ENCODE measurements at places on chromosomes 12 and 14. TPM values are rescaled to one million over a fixed set of nuclear protein-coding genes. Genes with fewer than 3 reads are reported as not detected.
A peak's percentile ranks its signal among the peaks of the same experiment; 100 is the strongest.

- no peak overlapping the region for H3K27ac ChIP-seq
- H3K4me1 ChIP-seq: no peaks in the 10 kb centered on the region
- H3K36me3 ChIP-seq: no peaks in the 10 kb centered on the region
- no peak overlapping the region for H3K4me3 ChIP-seq
- H3K27me3 ChIP-seq: peaks cover 3% of the 10 kb centered on the region
Measured at GRCh38 chr12:40831916-40832315, 139.7 kb downstream of the CNTN1 start.

GRCh38 chr12:54389134-54389508 is 4.6 kb upstream of the ZNF385A start:
- H3K4me1 ChIP-seq: peaks cover 88% of the 10 kb centered on the region
- peak overlapping the region; percentile 55 for H3K27ac ChIP-seq
- H3K4me3 ChIP-seq: no peak overlapping the region
- no peaks in the 10 kb centered on the region for H3K27me3 ChIP-seq

GRCh38 chr14:65961004-65961403 is 525.2 kb upstream of the CCDC196 start:
- no peak overlapping the region for H3K4me3 ChIP-seq
- no peaks in the 10 kb centered on the region for H3K36me3 ChIP-seq
- DNase-seq: peak; percentile 81
- H3K4me1 ChIP-seq: peaks cover 13% of the 10 kb centered on the region
- no peaks in the 10 kb centered on the region for H3K27me3 ChIP-seq

- no peaks in the 10 kb centered on the region for H3K36me3 ChIP-seq
- H3K4me3 ChIP-seq: no peak overlapping the region
- peaks cover 3% of the 10 kb centered on the region for H3K4me1 ChIP-seq
- H3K27ac ChIP-seq: no peak overlapping the region
Measured at GRCh38 chr14:93949511-93950075, 22.4 kb downstream of the FAM181A start.

DNA sequence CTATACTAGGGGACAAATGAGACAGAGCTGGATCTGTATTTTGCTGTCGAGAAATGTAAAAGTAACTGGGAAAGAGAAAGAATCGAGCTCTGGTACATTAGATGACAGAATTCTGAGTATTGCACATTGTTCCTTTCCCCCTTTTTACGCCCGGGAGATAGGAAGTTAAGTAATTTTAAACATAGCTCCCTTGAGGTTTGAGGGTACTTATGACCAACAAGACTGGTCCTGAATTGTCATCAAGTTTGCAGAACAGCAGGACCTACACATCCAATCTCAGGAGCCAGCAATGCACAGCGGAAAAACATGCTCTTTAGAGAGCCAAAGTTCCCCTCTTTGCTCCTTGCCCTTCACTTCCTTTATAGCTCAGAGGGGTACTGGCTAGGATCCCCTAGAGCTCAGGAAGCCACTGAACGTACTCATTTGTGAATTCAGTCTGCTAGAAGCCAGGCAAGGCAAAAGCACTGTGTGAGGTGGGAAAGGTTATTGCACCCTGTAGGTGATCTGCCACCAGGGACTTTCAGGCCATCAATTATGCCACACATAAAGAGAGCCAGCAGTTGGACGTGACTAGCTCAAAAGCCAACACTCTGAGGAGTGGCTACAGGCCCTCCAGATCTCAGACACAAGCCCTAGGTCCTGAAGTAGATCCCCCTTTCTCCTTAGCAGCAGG is 333.8 kb downstream of the KCNH5 start:
- no peak overlapping the region for H3K27ac ChIP-seq
- no peak overlapping the region for H3K4me3 ChIP-seq
- no peaks in the 10 kb centered on the region for H3K27me3 ChIP-seq
- H3K4me1 ChIP-seq: peaks cover 8% of the 10 kb centered on the region
- no peaks in the 10 kb centered on the region for H3K36me3 ChIP-seq

Gene PRH2
- total RNA-seq: not detected

DNA sequence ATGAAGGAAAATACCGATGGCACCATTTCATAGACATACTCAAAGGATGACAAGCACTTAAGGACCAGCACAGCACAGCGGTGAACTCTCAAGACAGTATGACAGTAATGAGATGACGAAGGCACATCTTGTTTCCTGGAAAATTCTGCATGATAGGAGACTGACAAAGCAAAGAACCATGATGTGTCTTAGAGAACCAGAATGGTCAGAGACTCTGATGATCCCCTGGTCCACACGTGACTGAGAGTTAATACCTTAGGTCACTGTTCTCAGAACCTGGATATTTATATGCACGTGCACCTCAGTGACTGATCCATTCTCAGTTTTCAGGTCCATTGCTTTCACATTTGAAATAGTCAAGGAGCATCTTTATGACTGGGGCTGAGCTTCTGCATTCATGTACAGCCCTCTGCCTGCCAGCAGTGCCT is 35.3 kb downstream of the PROX2 start:
- no peak for DNase-seq
- no peaks in the 10 kb centered on the region for H3K4me1 ChIP-seq
- no peak overlapping the region for H3K27ac ChIP-seq
- H3K27me3 ChIP-seq: no peaks in the 10 kb centered on the region
- peaks cover 5% of the 10 kb centered on the region for H3K36me3 ChIP-seq

Gene WSCD2
- total RNA-seq: 6.6 TPM

DNA sequence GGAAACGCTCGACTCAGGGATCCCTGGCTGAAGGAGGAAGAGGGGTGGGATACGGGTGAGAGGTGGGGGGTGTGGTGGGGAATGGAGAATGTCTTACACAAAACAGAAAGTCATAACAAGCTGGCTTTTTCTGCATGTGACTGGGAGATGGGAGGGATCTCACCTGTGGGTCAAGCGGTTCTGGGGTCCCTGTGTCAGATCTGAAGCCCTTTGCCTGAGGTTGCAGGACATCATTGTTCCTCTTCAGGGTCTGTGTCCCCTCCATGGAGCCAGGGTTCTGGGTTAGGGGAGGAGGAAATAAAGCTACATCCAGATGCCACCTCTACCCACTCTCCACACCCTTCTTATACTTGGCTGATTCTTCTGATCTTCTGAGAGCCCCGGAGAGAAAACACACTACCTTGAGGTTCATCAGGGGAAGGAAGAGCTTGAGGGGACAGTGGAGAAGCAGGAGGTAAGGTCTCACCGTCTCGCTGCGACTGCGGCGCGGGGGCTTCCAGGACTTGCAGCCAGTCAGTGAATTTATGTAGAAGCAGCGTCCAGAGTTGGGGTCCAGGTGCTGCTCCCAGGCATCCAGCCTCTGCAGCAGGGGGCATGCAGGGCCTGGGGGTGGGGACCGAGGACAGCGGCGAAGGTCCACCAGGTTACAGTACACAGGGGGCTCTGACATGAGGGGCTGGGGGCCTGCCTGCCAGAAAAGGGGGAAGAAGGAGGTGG is 2.5 kb downstream of the ARHGAP9 start:
- no peak overlapping the region for H3K27ac ChIP-seq
- H3K27me3 ChIP-seq: peaks cover 100% of the 10 kb centered on the region
- H3K4me1 ChIP-seq: peaks cover 11% of the 10 kb centered on the region
- no peaks in the 10 kb centered on the region for H3K36me3 ChIP-seq
- DNase-seq: no peak

GRCh38 chr14:62819931-62820330 is 225.3 kb downstream of the KCNH5 start:
- no peak for DNase-seq
- no peaks in the 10 kb centered on the region for H3K36me3 ChIP-seq
- no peaks in the 10 kb centered on the region for H3K27me3 ChIP-seq
- H3K4me1 ChIP-seq: no peaks in the 10 kb centered on the region
- H3K27ac ChIP-seq: no peak overlapping the region
- H3K4me3 ChIP-seq: no peak overlapping the region

- H3K4me1 ChIP-seq: peaks cover 15% of the 10 kb centered on the region
- peak overlapping the region; percentile 75 for H3K27ac ChIP-seq
- DNase-seq: peak; percentile 63
- no peaks in the 10 kb centered on the region for H3K36me3 ChIP-seq
Measured at GRCh38 chr14:71711619-71712018, 220.6 kb upstream of the RGS6 start.

DNA sequence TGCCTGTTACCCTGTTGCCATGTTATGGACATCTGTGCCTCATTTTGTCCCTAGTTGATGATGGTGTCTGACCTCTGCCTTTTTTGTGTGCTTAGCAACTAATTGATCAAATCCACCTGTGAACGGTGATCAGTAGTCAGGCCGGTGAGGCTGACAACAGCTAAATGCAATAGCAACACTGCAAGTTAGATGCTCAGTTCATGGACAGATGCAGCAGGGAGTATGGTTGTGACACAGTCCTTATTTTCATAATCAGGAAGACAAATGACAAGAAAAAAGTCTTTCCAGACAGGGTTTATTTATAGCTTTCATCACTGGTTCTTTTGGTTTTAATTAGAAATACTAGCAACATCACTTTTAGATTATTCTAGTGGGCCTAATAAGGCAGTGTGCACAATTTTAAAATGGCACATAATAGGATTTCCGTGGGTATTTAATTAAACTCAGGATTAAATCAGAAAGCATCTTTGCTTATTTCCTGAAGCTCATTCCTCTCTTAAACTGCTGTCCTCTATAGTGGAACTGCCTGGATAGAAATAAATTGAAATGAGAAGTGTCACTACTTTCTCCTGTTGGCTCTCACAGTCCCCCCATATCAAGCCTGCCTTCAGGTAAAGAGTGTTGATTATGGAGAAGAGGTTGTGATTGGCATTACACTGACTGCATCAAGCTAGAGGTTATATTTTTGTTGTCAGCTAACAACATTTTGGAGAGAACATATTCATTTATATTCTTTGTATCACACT is 281.1 kb upstream of the NAV3 start:
- no peak overlapping the region for H3K4me3 ChIP-seq
- H3K27ac ChIP-seq: no peak overlapping the region
- no peaks in the 10 kb centered on the region for H3K4me1 ChIP-seq
- H3K27me3 ChIP-seq: no peaks in the 10 kb centered on the region
- H3K36me3 ChIP-seq: no peaks in the 10 kb centered on the region

Gene MANSC4
- 0.12 TPM for total RNA-seq

Gene TMEM253
- total RNA-seq: 0.22 TPM

- H3K27ac ChIP-seq: no peak overlapping the region
- DNase-seq: peak; percentile 14
Measured at GRCh38 chr14:92792885-92793284, 1.2 kb upstream of the GOLGA5 start.

GRCh38 chr14:49926803-49927202 is 33.9 kb downstream of the ARF6 start:
- no peak overlapping the region for H3K27ac ChIP-seq
- no peak for DNase-seq
- no peak overlapping the region for H3K4me3 ChIP-seq

DNA sequence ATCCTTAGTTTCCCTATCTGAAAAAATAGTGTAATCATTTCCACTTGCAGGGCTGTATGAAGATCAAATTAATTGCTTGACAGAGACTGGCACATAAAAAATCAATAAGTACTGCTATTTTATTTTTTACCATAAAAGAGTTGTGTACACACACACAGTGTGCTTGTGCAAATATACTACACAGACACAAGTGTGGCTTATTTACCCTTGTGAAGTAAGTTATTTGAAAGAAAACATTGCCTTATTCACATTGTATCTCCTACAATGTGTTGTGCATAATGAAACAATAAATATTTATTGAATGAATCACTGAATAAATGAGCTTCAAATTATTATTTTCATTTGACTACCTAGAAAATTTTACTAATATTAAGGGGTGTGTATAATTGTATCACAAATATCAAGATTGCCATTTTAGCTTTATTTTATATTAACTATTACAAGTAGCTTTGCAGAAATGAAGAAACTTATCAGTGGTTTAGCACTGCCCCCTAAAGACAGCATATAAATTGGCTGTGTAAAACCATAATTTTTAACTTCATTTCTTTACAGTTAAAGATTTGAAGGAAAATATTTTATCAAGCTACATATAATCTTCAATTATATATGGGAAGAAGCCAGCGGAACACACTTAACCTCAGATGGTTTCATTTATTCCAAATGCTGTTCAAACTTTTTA is 11.3 kb downstream of the GARIN6 start:
- H3K4me3 ChIP-seq: no peak overlapping the region
- H3K27me3 ChIP-seq: no peaks in the 10 kb centered on the region
- H3K27ac ChIP-seq: no peak overlapping the region

Gene SELPLG
- not detected for total RNA-seq

DNA sequence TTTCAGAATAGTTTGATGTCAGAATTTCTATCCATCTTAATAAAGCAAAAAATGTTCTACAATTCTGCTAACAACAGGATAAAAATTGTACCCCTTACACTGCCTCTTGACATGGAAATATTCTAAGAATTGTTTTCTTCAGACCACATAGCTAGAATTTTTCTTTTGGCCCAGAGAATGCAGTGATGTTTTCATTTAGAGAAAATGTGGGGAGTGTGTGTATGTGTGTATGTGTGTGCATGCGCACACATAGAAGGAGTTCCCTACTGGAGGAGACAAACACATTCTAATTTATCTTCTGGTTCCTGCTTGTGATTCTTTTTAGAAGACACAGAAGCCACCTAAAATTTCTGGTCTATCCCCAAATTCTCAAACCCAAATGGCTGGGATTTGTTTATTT is 1145.7 kb downstream of the VRK1 start:
- H3K4me3 ChIP-seq: no peak overlapping the region
- no peaks in the 10 kb centered on the region for H3K27me3 ChIP-seq
- H3K27ac ChIP-seq: no peak overlapping the region
- no peak for DNase-seq

- peak overlapping the region; percentile 94 for H3K4me3 ChIP-seq
- H3K27me3 ChIP-seq: no peaks in the 10 kb centered on the region
- H3K36me3 ChIP-seq: no peaks in the 10 kb centered on the region
- peaks cover 15% of the 10 kb centered on the region for H3K4me1 ChIP-seq
- no peak overlapping the region for H3K27ac ChIP-seq
- DNase-seq: peak; percentile 65
Measured at GRCh38 chr12:121712190-121712460, 427 bp upstream of the TMEM120B start.

DNA sequence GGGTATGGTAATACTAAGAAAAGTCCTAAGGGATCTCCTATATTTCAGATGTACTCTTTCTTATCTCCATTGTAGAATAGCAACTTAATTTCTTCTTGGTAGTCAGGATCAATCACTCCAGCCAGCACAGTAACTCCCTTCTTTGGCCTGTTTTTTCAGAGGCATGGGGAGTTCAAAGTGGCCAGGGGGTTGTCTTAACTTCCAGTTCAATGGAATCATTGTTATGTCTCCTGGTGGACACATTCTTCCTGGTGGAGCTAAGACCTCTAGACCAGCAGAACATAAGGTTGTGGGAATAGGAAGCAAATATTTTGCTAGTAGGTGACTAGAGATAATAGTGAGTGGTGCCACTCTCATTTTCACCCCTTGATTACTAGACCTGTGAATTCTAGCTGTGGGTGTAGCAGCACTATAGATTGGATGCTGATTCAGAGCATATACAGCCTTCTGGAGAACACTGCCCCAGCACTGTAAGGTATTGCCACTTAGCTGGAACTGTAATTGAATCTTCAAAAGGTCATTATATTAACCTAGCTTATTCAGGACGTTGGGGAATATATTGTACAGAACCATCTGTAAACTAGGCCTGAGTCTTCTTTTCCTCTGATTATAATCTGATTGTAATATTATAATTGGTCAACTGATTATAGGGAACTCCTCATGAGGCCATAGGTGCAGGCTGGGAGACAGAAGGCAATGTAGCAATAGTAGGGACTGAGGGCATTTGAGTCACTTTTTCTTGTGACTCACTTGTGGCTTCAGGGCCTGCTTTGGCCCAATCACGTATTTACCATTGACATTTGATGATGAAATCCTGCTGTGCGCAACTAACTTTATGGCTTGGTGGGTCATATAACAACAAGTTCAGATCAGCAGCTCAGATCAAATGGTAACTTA is 60.2 kb upstream of the ATP2B1 start:
- H3K4me1 ChIP-seq: no peaks in the 10 kb centered on the region
- H3K36me3 ChIP-seq: no peaks in the 10 kb centered on the region
- no peak for DNase-seq
- no peak overlapping the region for H3K27ac ChIP-seq
- no peak overlapping the region for H3K4me3 ChIP-seq
- no peaks in the 10 kb centered on the region for H3K27me3 ChIP-seq

Gene GRIP1
- total RNA-seq: 25.0 TPM

All from neural progenitor cell (in vitro differentiated cells).